Stimulated activated CD4-positive, alpha-beta T cell treated with anti-CD3 and anti-CD28 coated beads, Interleukin-12 subunit alpha, Interleukin-12 subunit beta, amount 100 ng/mL, for 24 hours (primary cell): ENCODE measurements at places on chromosomes 6 and 20.
A peak's percentile ranks its signal among the peaks of the same experiment; 100 is the strongest.

DNA sequence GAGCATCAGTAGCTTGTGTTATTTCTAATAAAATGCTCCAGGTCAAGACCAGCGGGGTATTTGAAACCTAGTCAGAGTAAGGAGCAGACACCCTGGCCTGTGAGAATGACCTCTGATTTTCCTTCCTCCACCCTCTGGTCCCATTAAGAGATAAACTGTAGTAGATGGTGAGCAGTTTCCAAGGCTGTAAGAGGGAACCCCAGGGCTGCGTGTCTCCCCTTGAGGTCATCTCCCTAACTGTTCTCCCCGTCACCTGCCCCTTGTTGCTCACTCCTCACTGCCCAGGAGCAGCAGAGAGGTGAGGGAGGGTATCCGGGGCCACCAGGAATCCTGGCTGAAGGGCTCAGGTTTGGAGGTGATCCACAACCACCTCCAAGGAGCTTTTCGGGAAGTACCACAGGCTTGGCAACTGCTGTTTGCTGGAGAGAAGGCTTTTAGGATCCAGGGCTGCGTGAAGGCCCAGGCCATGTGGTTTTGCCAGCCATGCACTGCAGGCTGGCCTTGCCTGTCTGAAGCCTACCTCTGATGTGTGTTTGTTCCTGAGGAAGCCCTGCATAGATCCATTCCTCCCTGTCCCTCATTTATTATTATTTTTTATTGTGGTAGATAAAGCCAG, 62.5 kb downstream of the RREB1 start:
- no peak for DNase-seq

DNA sequence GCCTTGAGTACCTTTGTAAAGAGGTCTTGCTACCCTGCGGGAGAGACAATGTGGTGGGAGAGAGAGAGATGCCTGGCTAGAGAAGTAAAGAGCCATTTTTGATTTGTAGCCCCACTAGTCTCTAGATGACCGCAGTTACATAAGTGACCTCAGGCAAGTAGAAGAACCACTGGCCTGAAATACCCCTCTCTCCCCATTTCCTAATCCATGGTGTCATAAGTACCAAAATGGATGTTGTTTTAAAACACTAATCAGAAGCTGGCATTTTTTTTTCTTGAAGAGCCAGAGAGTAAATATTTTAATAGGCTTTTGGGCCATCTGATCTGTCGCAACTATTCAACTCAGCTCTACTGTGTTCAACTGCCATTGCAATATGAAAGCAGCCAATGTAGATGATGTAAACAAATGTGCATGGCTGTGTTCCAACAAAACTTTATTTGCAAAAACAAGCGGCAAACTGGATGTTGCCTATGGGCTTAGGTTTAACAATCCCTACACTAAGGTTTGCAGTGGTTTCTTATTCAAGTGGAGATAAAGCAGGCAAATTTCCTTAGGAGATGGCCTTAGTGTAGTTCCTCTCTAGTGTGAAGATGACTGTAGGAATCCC, 36.5 kb downstream of the RARS2 start:
- DNase-seq, result no peak

- DNase-seq, result no peak
Observed at GRCh38 chr6:73152966-73153757, 72.1 kb downstream of the KHDC1L start.

DNA sequence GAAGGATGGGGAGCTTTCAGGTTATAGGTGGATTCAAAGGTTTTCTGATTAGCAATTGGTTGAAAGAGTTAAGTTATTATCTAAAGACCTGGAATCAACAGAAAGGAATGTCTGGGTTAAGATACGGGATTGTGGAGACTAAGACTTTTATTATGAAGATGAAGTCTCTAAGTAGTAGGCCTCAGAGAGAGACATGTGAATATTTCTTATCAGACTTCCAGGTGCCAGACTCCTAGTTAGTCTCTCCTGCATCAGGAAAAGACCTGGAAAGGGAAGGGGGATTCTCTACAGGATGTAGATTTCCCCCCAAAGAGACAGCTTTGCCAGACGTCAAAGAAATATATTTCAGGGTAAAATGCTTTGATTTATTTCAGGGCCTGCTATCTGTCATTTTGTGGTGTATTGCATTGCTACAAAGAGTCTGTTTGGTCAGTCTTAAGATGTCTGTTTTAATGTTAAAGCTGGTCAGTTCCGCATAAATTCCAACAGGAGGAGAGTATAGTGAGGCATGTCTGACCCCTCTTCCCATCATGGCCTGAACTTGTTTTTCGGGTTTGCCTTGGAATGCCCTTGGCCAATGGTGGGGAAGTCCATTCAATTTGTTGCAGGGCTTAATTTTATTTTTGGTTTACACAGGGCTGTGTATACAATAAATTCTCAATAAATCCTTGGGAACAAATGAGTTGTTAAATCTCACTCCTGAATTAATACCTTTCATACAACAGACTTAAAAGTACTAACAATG, 103.4 kb upstream of the RALGAPA2 start:
- no peak for DNase-seq

DNA sequence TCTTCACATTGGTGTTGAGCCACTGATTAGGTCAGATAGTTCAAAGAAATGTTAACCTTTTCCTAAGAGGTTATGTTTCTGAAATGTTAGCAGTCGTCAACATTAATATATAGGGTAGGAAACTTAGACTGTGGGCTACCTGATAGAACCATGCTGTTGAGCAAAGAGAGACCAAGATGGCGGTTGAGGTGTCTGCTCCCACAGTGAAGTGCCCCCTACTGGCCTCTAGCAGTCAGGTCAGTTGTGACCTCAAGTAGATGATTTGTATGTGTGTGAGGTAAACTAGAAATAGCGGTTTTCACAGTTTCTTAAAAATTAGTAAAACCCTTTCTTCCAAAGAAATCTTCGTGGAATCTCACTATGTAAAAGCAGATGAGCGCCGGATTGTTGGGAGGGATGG, 40.3 kb downstream of the MTHFD1L start:
- no peak for DNase-seq

- DNase-seq, result peak; percentile 17
Observed at GRCh38 chr6:106997392-106998158, 23.0 kb upstream of the CD24 start.

- DNase-seq, result no peak
Observed at GRCh38 chr20:62914970-62915457, 11.3 kb downstream of the DIDO1 start.

DNA sequence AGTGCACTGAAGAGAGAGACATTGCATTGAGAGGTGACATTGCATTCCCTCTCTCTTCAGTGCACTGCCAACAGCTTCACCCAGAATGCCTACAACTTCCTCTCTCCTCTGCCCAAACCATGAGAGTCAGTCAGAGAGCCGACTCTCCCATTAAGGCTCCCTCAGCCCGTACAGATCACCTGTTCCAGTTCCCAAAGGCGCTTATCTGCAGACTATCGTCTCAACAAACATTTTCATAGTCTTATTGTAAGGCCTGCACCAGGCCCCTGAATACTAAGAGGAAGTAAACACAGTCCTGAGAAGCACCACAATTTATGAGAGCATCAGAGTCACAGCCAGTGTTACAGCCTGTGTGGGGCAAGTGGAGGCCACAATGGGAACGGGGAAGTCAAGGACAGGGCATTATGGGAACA, 53.7 kb downstream of the GFOD1 start:
- DNase-seq, result no peak
